GM10248 (cell line): ENCODE measurements at places on chromosomes 2 and 18.

GRCh38 chr18:39208190-39208589 is 1642.6 kb upstream of the CELF4 start:
- DNase-seq = no peak

- DNase-seq = no peak
These were observed 1.1 kb downstream of the BIN1 start for GRCh38 chr2:127105656-127106456.

DNA sequence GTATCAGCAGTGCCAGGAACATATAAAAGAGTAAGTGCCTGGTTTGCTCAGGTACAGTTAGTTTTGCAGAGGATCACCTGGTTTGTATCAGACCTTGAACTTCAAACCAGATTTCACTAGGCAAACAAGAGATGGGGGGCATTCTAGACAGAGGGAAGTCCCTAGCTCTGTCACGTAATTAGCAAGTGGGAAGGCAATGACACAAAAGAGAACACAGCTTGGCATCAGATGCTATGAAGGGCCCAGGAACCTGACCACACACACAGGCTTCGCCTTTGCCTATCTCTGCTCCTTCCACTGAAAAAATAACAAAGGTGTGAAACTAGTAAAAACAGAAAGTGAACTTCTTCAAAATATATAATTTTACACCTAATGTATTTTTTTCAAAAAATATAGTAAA is 62.6 kb downstream of the CERKL start:
- no peak for DNase-seq

DNA sequence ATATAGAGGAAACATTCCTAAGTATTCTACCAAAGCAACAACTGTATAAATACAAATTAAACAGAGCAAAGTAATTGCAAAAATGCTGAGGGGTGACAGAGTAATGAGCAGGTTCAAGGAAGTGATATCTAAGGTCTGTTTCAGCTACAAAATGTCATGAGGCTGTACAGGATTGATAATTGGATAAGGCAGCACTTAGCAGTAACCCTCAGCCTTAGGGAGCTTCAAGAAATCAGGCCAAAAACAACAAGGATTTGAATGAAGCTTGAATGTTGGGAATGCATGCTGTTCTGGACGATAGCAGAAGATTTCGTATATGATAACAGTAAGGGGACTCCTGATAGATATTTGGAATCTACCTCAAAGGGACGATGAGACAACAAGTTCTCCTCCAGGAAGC is 142.0 kb upstream of the MMADHC start:
- DNase-seq = no peak

DNA sequence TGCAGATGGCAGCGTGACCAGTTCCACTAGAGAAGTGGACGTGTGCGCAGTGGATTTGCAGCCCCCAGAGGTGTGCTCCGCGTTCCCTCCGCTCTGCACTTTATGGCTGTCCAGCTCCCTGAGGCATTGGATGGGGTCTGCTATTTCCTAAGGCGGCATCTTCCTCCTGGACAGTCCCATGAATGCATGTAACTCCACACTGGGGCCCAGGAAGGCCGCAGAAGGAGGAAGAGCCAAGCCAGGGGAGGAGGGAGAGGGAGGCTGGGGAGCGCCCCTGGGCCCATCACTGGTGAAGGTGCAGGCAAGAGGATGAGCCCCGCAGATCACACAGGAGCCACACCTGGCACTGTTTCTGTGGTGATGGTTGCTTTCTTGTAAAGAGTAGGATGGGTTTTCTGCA is 99.1 kb downstream of the PTGR3 start:
- no peak for DNase-seq

DNA sequence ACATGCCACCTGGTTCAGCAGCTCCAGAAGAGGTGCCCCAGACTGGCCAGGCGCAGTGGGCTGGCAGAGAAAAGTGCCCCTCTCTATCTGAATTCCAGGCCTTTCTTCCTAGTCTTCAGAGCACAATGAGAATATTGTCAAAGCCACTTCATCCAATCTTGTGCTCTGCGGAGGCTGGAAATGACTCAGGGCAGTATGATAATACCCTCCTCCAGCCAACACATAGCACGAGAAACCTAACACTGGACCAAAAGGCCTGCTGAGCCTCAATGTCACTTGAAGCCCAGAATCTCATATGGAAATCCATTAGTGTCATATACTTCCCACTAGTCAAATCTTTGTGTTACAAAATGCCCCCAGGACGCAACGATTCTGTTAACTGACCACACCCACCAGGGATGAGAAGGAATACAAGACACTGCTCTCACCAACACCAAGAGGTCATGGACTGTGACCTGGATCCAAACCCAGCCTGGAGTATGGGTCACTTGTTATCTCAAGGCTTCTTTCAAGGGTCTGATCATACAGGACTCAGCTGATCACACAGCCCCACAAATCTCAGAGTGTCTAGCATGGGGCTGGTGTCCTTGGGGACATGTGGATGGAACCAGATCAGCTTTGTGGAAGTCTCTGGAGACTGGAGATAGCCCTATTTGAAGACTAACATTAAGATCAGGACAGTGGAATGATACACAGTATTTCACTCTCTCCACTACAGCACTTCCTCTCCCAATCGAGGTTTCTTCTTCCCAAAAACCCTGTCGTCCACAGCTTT is 10.1 kb downstream of the KIF3C start:
- DNase-seq = no peak

DNA sequence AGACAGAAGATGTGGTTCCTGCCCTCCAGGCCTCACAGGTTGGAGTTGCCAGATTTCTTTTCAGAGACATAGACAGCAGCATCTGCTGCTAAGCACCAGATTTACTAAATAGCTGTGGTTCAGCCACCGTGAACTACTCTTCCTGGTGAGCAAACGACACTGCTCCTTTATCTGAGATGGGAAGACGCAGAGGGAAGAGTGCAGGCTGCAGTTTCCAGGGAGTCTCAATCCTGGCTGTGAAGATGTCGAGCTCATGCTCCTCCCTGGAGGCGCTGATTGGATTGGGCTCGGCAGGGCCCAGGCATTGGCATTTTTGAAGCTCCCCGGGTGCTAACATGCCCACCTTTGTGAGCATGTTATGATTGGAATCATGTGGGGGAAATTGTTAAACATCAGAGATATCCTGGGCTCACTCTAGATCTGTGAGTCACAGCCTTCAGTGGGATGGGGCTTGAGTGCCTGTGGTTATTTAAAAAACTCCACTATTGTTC is 314.8 kb downstream of the TSN start:
- DNase-seq = no peak

- DNase-seq = no peak
These were observed 187.8 kb upstream of the COL3A1 start for GRCh38 chr2:188786368-188786841.

DNA sequence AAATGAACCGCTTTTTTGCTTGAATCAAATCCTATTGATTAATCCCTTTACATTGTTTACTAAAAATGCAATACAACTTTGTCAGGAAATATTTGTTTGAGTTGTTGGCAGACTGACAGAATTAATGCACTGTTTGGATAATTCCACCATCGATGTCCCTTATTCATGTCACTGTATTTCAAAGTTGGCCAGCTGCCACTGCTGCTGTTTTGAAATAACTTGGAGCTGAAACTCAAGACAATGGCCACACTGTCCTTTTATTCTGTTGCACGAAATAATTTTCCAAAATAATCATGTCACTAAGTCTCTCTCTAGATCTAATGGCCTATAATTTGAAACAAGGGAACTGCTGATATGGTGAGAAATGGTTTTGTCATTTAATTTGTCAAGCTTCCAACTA is 55.2 kb upstream of the PAX3 start:
- no peak for DNase-seq

DNA sequence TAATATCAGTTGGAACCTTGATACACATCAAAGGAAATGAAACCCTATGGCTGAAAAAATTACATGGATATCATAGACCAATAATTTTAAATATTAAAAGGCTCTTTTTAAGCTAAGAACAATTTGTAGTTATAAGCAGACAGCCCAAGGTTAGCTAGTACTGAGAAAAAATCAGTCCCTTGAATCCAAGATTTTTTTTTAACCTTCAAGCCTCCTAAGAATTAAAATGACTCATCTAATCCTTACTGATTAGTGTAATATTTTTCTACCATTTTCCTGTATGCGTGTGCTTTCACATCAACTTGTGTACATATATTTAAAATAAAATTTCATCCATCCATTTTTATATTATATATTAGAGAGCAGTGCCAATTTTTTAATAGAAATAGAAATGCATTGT is 1004.9 kb upstream of the ZEB2 start:
- no peak for DNase-seq

- no peak for DNase-seq
These were observed 69.1 kb upstream of the FOXI3 start for GRCh38 chr2:88521445-88522073.

DNA sequence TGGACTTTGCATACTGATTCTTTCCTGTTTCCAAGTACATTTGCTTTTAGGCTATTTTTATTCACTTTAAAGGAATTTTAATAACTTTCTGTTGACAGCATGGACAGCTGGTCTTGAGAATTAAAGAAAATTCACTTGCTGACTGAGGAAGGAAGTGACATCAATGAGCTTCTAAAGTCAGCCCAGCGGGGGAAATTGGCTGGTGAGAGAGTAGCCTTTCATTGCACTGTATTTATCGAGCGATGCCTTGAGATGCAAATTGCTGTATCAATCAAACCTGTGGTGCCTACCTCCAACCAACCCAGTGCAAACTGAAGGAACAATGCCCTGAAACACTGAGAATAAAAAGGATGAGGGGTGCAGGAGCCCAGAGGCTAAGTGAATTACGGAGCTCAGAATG is 91.4 kb upstream of the AQP4 start:
- DNase-seq = no peak

DNA sequence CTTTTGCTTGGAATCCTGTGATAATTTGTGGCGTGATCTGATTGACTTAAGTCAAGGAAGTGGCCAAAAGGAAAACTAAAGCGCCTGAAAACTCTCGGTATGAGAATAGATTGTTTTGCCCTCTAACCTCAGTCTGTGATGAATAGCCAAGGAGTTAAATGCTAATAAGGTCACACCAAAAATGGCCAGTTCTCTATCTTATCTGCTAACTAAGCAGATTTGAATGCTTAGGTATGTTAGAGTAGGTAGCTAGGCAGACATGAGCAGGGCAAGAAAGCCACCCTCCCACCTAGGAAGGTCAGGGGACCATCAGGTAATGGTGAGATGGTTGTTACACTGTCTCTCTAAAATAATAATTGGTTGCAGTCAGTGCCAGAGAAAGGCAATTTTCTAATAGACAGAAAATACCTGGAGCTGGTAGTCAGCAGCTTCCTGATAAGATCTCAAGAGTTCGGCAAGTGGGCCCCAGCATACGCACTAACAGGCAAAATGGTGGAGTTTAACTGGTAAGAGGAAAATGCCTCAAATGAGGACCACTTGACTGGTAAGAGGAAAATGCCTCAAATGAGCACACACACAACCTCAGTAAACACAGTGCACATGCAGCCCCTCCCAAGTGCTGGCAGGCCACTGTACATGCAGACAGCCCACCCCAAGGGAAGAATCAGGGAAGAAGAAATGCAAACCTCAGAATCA is 468.4 kb downstream of the MBD2 start:
- no peak for DNase-seq

DNA sequence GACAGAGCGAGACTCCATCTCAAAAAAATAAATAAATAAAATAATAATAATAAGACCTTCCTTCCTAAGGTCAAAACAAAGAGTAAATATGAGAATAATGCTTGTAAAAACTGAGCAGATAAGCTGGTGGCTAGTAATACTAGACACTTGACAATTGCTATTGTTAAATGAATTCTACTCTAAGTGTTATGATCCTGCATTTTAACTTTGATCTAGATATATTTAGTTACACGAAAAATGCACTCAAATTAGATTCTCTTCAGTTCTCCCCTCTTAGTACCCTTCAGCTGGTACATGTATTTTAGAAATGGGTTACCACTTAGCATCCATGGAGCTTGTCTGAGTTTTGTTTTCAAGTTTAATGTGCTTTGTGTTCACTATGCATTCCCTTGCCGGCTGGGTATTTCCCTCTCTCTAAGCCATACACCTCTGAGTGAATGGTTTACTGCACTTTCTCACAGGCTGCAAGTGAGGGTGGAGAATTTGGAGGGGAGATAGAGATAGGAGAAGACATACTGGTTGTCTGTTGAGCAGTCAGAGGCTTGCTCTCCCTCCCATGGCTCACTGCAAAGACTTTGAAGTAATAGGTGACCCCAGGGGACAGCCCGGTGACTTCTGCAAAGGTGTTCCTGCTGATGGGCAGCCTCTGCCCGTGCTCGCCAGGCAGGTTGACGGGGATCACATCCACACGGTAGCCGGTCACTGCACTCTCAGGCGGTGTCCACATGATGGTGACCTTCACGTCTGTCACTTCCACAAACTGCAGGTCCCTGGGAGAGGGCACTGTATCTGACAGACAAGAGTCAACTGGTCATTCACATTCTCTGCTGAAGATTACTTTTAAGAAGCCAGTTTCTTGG is 29.9 kb downstream of the FN1 start:
- no peak for DNase-seq

DNA sequence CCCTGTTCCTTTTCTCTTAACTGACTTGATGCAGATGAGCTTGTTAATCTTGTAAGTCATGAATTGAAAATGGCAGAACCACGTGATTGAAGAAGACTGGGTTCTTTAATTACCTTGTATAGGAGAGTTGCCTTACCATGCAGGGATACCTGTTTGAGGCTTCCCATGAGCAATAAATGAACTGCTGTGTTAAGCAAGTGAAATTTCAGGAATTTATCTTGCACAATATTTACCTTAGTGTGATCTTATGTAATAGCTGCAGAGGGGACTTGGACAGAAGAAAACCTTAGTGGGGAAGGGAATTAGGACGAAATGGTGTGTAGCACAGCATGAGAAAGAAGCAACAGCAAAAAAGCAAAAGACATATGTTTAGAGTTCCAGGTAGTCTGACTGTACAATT is 384.0 kb upstream of the TMEFF2 start:
- no peak for DNase-seq

DNA sequence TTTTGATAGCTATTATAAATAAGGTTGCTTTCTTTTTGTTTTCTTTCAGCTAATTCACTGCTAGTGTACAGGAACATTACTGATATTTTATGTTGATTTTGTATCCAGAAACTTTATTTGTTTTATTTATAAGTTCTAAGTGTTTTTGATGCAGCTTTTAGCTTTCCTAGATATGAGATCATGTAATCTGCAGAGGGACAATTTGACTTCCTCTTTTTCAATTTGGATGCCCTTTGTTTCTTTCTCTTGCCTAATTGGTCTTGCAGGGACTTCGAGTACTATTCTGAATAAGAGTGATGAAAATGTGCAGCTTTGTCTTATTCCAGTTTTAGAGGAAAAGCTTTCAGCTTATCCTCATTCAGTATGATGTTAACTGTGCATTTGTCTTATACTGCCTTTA is 643.4 kb upstream of the CDH2 start:
- no peak for DNase-seq

DNA sequence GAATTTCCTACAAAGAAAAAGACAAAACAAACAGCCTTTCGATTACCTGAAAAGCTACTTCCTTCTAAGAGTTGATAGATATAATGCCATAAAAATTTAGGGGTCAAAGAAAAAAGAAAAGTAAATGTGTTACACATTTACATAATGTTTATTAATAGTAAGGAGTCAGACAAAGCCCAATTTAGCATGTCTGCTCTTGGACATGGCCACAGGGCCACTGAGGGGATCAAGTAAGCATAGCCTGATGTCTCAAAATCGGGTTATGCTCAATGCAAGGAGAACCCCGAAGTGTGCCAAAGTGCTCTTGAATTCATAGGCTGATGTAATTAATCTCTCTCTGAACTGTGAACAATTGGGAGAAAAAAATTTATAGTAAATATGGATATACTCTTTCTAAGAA is 61.6 kb downstream of the RTN4 start:
- DNase-seq = no peak
